ENCODE measurements at places on chromosomes 13 and 19. TPM values are rescaled to one million over a fixed set of nuclear protein-coding genes. Genes with fewer than 3 reads are reported as not detected.

DNA sequence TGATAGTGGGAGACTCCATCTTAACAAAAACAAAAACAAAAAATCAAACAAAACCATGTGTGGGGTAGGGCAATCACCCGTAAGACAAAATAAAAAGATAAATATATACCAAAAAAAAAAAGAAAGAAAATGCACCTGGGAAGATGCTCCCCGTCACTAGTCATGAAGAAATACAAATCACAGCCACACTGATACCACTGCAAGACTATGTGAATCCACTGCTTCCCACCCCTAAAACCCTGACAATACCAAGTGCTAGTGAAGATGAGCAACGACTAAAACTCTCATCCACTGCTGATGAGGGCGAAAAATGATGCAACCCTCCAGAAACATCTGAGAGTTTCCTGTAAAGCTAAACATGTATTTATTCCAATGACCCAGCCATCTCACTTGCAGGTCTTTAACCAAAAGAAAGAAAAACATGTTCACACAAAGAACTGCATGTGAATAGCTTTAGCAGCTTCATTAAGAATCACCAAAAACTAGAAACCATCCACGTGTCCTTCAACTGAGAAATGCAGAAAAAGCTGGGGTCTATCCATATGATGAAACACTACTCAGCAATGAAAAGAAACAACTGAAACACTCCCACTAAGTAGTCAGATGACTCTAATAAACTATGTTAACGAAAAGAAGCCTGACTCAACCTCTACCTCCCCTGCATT is 31.7 kb downstream of the BRD4 start:
- peak; percentile 52 for DNase-seq

DNA sequence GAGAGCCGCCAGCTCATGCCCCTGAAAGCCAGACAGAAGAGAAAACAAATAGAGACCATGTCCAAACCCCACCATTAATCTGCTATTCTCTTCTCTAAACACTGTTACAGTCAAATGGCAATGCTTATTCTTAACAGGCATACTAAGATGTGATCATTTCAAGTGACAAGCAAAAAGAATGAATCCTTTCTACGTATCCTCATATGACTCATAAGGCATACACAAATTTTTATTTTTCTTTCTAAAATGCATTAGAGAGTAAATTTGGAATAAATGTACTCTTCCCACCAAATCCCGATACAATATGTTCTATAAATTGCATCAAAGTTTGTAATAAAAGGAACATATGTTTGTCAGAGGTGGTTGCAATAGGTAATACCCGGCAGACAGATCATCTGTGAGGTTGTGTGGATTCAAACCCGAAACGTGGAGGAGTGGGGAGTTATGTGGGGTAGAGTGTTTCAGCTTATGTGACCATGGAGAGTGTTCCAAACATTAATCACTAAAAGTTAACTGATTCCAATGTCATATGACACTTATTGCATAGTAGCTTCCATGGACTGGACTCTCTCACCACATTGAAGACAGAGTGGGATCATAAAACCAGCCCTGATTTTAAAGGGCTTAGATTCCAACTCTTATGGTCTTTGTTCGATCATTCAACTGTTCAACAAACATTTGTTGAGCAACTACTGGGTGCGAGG is 213.1 kb downstream of the DCLK1 start:
- DNase-seq = no peak

- DNase-seq = no peak
Observed at GRCh38 chr19:14674764-14675163, at the start of gene ADGRE3. ADGRE3 (minus strand) TSS chr19:14674844; CDS start chr19:14674770, 74 bp downstream.

GRCh38 chr19:31261603-31262212 is 87.5 kb downstream of the TSHZ3 start:
- no peak for DNase-seq

IL17D gene
- total RNA-seq = 0.10 TPM

LILRB4 gene
- total RNA-seq = not detected

GPR183 gene
- total RNA-seq = 5.1 TPM

MBD3L2 gene
- total RNA-seq = not detected

ZNF730 gene
- 8.4 TPM for total RNA-seq

CGB1 gene
- not detected for total RNA-seq

CUL4A gene
- 69.4 TPM for total RNA-seq
